ENCODE measurements at places on chromosomes 1 and 21.

GRCh38 chr1:233224311-233224710 lies 71.2 kb downstream of the PCNX2 start:
- DNase-seq = no peak

DNA sequence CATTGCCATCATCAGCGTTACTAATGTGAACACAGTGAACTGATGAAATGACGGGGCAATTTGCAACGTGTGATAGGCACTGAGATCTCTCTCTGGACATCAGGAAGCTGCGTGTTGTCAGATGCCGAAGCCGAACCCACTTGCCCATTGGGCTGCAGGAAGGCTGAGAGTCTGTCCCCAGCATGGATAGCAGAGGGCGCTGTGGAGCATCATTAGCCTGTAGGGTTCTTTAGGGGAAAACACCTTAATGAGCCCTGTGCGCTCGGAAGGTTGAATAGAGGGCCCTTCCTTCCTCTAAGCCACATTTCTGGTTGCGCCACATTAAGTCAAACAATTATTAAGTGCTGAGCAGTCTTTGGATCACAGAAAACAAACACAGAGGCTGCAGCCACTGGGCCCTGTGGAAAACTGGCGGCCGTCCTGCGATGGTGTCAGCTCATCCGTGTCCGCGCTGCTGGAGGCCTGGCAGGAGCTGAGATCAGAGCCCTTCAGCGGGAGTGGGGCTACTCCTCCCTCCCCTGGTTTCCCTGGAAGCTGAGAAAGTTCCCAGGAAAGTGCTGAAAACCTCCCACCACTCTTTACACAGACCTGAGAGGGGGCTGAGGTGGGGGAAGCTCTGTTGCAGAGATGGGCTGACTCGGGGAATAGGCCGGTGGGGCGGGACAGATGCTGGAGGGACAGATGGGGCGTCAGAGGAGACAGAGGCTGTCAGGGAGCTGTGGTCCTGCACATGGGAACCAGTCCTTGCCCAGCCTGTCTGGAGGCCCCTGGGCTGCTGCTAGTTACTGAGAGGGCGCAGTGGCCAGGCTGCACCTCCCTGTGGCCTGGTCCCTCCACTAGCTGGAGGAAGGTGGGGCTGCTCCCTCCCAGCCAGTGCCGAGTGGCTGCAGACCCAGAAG lies 12.7 kb downstream of the TFF2 start:
- DNase-seq = peak; percentile 14

GRCh38 chr1:40746344-40747090 lies 37.1 kb upstream of the KCNQ4 start:
- DNase-seq = no peak

DNA sequence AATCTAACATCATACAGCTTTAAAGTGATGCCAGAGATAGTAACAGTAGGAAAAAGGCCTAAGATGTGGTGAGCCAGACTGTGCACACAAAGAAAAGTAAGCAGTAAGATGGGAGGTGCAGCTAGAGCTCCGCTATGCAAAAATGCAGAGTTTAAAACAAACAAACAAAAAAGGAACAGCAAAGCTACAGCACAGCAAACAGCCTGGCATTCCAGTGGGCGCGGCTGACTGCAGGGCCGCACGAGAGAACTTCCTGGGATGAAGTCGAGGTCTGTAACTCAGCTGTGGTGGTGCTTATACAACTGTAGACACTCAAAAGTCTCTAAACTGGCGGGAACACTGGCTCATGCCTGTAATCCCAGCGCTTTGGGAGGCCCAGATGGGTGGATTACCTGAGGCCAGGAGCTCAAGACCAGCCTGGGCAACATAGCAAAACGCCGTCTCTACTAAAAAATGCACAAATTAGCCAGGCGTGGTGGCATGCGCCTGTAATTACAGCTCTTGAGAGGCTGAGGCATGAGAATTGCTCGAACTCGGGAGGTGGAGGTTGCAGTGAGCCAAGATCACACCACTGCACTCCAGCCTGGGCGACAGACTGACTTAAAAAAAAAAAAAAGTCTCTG lies 30.1 kb downstream of the PRDM15 start:
- no peak for DNase-seq

DNA sequence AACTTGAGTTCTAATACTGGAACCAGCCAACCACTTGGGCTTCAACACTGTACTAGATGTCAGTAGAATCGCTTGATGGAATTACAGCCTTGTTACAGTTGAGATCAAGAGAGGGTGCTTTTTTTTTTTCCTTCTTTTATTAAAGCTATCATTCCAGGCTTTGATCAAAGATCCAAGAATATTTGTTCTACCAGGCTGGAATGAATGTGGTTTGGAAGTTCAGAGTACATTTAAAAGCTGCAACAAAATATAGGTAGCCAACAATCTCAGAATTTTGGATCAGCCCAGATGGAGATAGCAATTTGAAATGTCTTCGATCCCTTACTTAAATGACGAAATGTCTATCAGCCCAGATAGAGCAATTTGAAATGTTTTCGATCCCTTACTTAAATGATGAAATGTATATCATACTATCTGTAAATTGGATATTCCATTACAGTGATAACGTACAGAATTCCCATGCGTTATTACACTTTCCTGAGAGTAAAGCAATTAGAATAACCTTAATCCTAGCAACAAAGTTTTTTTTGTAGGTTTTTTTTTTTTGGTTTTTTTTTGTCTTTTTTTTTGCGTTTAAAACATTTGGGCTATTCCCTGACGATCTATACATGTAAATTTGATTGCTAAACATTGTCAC lies 3.6 kb downstream of the ZNF281 start:
- no peak for DNase-seq

- DNase-seq = no peak
Observed at GRCh38 chr1:157844089-157844830, 2.7 kb upstream of the CD5L start.

- DNase-seq = no peak
Observed at GRCh38 chr1:240199758-240200645, 108.3 kb downstream of the FMN2 start.

GRCh38 chr1:41574842-41575241 lies 90.4 kb upstream of the EDN2 start:
- DNase-seq = no peak

DNA sequence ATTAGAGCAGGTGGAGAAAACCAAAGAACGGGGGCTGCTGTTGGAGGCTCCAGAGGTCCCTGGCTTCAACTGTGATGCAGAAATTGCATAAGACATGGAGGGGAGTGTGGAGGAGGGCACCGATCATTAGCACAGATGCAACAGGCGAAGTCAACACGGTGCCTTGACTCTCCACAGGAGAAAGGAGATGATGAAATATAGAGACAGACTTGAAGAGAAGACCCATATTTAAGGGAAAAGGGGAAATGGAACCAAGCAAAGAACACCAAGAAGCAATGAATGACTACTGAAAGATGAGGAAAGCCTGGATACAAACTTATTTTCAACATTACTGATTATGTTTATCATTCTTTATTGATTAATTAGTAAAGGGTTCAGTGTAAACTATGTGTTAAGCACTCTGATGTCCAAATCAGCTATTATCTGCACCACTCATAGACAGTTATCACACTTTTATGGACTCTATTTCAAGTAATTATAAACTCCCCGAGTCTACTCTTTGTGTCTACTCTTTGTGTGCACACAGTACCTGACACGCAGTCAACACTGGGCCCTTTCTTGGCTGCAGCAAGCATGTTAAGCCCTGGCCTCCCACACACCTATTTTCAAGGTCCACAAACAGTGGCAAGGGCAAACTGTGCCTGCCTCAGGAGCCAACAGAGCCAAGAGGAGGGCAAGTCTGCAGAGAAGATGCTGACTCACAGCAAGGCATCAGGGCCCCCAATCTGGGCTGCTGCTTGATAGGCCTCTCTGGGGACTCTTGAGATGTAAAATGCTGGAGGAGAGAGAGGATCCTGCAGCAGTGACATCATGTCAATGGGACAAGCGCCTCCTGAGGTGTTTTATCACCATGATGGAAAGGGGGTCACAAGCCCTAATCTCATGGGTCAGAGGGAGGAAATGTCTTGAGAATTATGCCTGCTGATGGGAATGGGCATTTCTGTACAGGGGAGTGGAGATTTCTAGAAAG lies 17.6 kb downstream of the PCNX2 start:
- no peak for DNase-seq

DNA sequence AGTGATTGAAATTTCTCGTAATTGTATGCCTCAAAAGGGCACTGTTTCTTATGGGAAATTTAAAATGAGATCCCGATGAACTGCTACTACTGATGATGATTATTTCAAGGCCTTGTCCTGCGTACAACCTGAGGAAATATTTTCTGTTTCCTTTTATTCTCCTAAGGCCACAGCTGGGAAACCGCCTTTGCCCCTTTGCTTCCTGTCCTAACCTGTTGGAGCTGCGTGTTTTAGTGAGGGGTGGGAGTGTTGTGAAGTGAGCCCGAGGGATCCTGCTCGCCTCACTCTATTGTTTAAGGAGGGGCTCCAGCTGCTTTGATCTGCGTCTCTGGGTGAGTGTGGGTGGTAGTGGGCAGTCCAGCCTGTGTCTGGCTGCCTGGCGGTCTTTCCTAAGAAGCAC lies 14.4 kb downstream of the LAMC2 start:
- DNase-seq = no peak

GRCh38 chr21:38241029-38241740 lies 15.6 kb upstream of the KCNJ15 start:
- no peak for DNase-seq

DNA sequence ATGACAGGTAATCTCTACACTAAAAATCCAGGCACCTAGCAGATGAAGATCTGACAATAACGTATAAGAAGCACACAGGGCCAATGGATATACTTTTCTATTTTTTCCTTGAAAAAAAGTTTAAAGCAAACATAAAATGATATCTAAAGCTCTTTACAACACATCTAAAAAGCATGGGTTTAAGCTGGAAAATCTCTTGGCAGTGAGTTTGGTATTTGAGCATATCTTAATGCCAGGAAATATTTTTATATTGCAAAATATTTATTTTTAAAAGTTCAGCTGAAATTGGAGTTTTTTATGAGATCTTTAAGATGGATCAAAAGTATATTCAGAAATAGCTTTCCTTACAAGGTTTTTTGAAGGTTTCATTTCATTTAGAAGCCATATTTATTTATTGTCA lies 40.5 kb downstream of the SLC5A9 start:
- no peak for DNase-seq

- DNase-seq = no peak
Observed at GRCh38 chr21:43802713-43803313, 13.4 kb downstream of the RRP1 start.

DNA sequence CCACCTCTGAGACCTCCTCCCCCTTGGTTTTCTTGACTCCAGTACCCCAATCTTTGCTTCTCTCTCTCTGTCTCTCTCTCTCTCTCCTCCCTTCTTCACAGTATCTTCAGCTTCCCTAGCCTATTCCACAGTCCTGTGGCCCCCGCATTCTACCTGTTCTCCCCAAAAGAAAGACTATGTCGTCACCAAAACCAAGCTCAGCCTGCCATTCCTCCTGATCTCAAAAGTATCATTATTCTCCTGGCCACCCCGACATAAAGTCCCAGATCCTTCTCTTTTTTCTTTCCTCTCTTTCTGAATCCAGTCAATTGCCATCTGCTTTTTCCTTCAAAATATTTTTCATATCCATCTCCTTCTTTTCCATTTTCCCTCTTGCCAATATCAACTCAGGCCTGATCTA lies 23.7 kb upstream of the KHDRBS1 start:
- DNase-seq = no peak

DNA sequence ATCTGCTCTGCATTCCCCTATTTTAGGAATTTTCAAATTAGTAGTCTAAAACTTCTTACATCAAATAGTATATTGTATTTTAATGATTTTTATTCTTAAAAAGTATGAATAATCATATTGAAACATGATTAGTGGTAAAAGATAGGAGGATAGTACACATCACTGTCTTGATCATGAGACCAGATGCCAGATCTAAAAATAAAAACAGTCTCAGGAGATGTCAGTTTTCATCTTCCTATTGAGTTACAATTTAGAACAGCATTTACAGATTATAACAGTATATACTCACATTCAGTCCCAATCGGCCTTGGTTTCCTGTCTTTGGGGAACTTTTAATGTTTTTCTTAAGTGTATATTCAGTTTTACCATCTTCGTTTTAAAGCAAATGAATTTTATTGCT lies 95.9 kb downstream of the USP25 start:
- no peak for DNase-seq

- DNase-seq = peak; percentile 79
Observed at GRCh38 chr1:178031856-178032320, 62.0 kb upstream of the RASAL2 start.

GRCh38 chr1:1157426-1157913 lies 16.2 kb upstream of the TTLL10 start:
- peak; percentile 81 for DNase-seq

DNA sequence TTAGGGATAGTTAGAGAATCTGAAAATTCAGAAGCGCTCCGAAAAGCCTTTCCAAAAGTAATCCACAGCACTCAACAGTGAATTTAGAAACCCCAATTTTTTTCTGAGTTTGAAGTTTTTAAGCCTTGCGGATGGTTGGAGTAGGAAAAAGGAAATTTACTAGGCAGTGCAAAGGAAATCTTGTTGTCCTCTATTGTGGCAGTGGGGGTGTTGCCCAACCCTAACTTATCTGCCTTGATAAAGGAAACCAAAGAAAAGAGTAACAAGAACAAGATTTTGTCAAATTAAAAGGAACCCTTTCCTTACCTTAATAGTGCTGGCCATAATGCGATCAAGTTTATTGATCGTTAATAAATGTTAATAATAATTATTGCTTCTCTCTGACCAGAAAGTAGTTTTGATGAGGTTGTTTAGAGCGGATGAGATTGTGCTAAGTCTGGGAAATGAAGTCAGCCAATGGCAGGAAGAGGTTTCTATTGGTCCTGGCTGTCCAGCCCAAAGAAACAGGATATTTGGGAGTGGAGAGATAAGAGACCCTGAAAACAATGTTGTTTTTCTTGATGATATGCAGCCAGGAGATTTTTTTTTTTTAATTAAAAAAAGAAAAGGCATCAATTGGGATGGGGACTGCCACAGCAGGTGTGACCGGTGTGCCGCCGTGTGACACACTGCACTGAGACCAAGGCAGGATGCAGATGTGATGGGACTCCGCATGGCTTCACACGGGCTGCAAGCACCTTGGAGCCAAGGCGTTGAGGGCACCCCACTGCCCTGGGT lies at the start of gene ERG:
ERG (minus strand) TSS at position 421 of the 777 bp plus-strand sequence; CDS start at position 324, 97 bp downstream.
- no peak for DNase-seq

- peak; percentile 70 for DNase-seq
Observed at GRCh38 chr1:150548632-150549495, at the start of gene ADAMTSL4. Gene ADAMTSL4, plus strand, starts transcription at chr1:150549408. Its CDS starts 2,881 bp downstream, at chr1:150552289.

DNA sequence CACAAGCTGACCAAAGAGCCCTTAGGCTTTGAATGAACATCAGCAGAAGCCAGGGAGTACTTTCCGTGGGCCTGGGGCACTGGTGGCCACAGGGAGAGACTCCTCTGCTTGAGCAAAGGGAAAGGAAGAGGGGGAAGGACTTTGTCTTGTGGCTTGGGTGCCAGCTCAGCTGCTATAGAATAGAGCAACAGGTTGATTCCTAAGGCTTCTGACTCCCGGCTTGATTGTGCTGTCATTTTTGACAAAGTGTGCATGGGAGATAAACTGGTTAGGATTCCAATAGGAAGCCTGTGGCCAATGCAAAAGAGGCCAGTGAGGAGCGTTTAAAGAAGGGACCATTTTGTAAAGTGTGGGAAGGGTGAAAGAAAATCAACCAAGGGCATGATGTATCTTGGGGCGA lies 11.9 kb upstream of the SMAP2 start:
- no peak for DNase-seq
